ENCODE measurements at places on chromosomes 13 and 19. TPM values are rescaled to one million over a fixed set of nuclear protein-coding genes. Genes with fewer than 3 reads are reported as not detected.

DNA sequence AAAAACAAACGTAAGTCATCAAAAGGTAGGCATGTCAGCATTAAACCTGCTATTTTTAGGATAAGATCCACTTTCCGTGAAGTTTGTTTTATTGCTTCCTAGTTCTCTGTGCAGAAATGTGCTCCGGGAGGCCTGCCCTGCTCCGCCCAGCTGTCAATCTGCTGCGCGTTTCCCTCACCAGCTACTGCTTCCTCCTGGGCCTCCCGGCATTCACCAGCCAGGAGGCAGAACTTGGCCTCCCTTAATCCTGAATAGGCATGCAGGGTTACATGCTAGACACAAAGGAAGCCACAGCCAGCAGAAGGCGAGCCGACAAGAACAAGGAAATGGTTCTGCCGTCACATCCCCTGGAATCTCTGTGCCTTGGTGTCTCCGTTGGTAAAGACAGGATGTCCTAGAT lies 386.2 kb downstream of the IRS2 start:
- no peak for DNase-seq

GRCh38 chr19:56141417-56141993 lies 418 bp downstream of the ZNF444 start:
- no peak for DNase-seq

GRCh38 chr19:14118165-14119051 lies 846 bp upstream of the PRKACA start:
- peak; percentile 53 for DNase-seq

The C19orf85 gene
- not detected for total RNA-seq

The NLRP5 gene
- not detected for total RNA-seq

- no peak for DNase-seq
These were observed 452 bp upstream of the PPM1N start for GRCh38 chr19:45497791-45498190.

The WBP4 gene
- 11.5 TPM for total RNA-seq

The GAPDHS gene
- total RNA-seq = 0.20 TPM

Data from RPMI7951 (cell line).